T-helper 17 cell (primary cell): ENCODE measurements at places on chromosomes 6 and 20. TPM values are rescaled to one million over a fixed set of nuclear protein-coding genes. Genes with fewer than 3 reads are reported as not detected.

Gene RIPPLY2
- not detected for total RNA-seq

Gene PRL
- total RNA-seq, result not detected

DNA sequence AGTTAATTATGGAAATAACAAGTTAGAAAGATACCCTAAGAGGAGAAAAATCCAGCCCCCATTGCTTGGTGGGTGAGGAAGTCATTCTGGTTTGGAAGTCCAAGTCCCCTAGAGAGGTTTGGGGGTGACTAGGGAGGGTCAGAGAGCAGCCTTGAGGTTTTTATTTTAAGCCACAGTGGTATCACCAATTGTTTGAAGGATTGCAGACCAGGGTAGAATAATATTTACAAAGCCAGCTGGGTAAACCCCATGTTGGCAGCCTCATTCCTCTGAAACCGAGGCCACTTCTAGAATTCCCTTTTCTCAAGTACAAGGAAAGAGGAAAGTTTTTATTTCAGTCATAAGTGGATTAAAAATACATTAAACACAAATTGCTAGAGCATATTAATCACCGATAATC is 99.7 kb downstream of the TMEM170B start:
- DNase-seq, result no peak
- no peaks in the 10 kb centered on the region for H3K4me1 ChIP-seq
- H3K27me3 ChIP-seq, result peaks cover 15% of the 10 kb centered on the region
- H3K36me3 ChIP-seq, result no peaks in the 10 kb centered on the region

GRCh38 chr6:154754152-154754551 is 20.9 kb downstream of the SCAF8 start:
- no peaks in the 10 kb centered on the region for H3K27me3 ChIP-seq
- no peak overlapping the region for H3K4me3 ChIP-seq
- DNase-seq, result no peak
- H3K36me3 ChIP-seq, result peaks cover 3% of the 10 kb centered on the region

DNA sequence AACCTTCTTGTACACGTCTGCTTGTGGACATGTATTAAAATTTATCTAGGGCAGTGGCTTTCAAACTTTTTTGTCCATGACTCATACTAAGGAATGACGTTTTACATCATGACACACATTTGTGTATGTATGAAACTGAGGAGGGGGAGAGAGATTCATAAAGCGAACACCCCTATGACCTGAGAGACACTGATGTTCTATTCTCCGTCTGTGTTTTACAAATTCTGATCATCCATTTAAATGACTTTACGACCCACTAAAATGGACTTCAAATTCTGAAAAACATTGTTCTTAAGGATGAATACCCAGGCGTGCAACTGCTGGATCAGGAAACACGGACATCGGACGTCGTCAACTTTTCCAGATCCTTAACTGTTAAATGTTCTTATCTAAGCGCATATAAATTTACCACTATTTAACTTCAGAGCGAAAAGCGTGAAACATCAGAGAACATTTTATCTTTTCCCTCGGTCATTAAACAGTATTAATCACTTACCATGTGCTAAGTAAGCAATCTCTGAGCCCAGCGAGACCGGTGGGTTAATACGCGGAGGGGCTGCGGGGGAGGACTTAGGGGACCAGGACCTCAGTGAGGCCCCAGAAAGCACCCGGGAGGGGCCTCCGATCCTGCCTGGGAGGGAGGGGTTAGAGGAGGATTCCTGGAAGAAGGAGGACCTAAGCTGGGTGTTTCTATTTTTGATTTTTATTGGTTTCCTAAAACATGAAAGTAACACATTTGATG is 1.2 kb downstream of the PLAGL1 start:
- peak overlapping the region; percentile 74 for H3K4me3 ChIP-seq
- peaks cover 24% of the 10 kb centered on the region for H3K27me3 ChIP-seq
- H3K36me3 ChIP-seq, result no peaks in the 10 kb centered on the region
- no peak overlapping the region for H3K27ac ChIP-seq
- H3K4me1 ChIP-seq, result peaks cover 5% of the 10 kb centered on the region
- DNase-seq, result no peak

GRCh38 chr20:52139986-52140385 is 51.6 kb downstream of the ZFP64 start:
- peaks cover 2% of the 10 kb centered on the region for H3K4me1 ChIP-seq
- H3K27ac ChIP-seq, result no peak overlapping the region
- no peak for DNase-seq
- no peaks in the 10 kb centered on the region for H3K27me3 ChIP-seq

GRCh38 chr6:12635375-12635774 is 81.2 kb upstream of the PHACTR1 start:
- H3K4me1 ChIP-seq, result no peaks in the 10 kb centered on the region
- peaks cover 50% of the 10 kb centered on the region for H3K27me3 ChIP-seq
- DNase-seq, result no peak
- no peak overlapping the region for H3K27ac ChIP-seq
- H3K4me3 ChIP-seq, result no peak overlapping the region
- peaks cover 3% of the 10 kb centered on the region for H3K36me3 ChIP-seq

GRCh38 chr6:63904650-63905248 is 269.1 kb downstream of the PHF3 start:
- DNase-seq, result no peak
- H3K27me3 ChIP-seq, result no peaks in the 10 kb centered on the region
- H3K4me1 ChIP-seq, result no peaks in the 10 kb centered on the region
- no peak overlapping the region for H3K27ac ChIP-seq
- no peaks in the 10 kb centered on the region for H3K36me3 ChIP-seq
- H3K4me3 ChIP-seq, result no peak overlapping the region

GRCh38 chr20:46349035-46349741 is 40.9 kb upstream of the CDH22 start:
- H3K4me1 ChIP-seq, result peaks cover 26% of the 10 kb centered on the region
- peak overlapping the region; percentile 67 for H3K27ac ChIP-seq
- no peaks in the 10 kb centered on the region for H3K27me3 ChIP-seq
- H3K36me3 ChIP-seq, result no peaks in the 10 kb centered on the region
- no peak overlapping the region for H3K4me3 ChIP-seq
- DNase-seq, result peak; percentile 39

DNA sequence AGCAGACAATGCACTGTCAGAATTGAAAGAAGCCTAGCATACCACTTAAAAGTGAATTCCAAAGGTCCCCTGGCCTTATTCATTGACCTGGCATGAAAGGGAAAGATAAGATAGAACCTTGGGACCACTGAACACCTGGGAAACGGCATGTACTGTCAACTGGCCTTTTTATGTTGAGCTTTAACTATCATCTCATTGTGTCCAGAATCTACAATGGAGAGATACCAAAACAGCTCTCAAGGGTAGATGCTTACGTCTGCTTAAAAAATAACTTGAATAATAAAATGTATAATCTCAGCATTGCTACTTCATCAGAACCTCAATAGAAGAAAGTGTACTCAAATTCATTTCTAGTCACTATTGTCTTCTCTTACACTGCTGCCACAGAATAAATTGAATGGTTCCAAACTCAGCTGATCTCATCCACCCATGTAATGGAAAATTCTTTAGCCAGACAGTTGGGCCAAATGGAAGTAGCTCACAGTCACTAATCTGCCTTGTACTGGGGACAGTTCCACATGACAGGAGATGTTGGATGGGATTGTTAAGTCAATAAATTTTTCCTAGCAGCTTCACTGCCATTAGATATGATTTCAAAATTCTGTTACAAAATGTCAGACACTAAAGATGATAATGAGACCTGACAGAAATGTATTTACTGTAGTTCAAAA is 93.8 kb downstream of the MLIP start:
- DNase-seq, result no peak
- no peak overlapping the region for H3K27ac ChIP-seq
- H3K36me3 ChIP-seq, result no peaks in the 10 kb centered on the region
